ENCODE measurements at places on chromosomes 16 and 17. TPM values are rescaled to one million over a fixed set of nuclear protein-coding genes. Genes with fewer than 3 reads are reported as not detected.

The CA5A gene
- total RNA-seq = not detected

- H3K27me3 ChIP-seq = no peaks in the 10 kb centered on the region
- no peak for DNase-seq
- no peak overlapping the region for H3K27ac ChIP-seq
- H3K4me3 ChIP-seq = no peak overlapping the region
These were observed 49.6 kb downstream of the PITPNM3 start for GRCh38 chr17:6506679-6507231.

GRCh38 chr16:81817296-81817695 lies 38.2 kb downstream of the PLCG2 start:
- H3K27me3 ChIP-seq = no peaks in the 10 kb centered on the region
- no peaks in the 10 kb centered on the region for H3K36me3 ChIP-seq
- peaks cover 11% of the 10 kb centered on the region for H3K4me1 ChIP-seq
- DNase-seq = no peak
- H3K27ac ChIP-seq = no peak overlapping the region
- no peak overlapping the region for H3K4me3 ChIP-seq

- peaks cover 13% of the 10 kb centered on the region for H3K27me3 ChIP-seq
- no peaks in the 10 kb centered on the region for H3K36me3 ChIP-seq
- no peaks in the 10 kb centered on the region for H3K4me1 ChIP-seq
These were observed 10.4 kb downstream of the MEFV start for GRCh38 chr16:3246002-3246401.

- DNase-seq = no peak
- H3K4me1 ChIP-seq = peaks cover 28% of the 10 kb centered on the region
- H3K27ac ChIP-seq = no peak overlapping the region
- H3K36me3 ChIP-seq = peaks cover 2% of the 10 kb centered on the region
- no peaks in the 10 kb centered on the region for H3K27me3 ChIP-seq
- H3K4me3 ChIP-seq = no peak overlapping the region
These were observed 101.1 kb downstream of the MSI2 start for GRCh38 chr17:57357392-57357784.

Data from mesothelial cell of epicardium (in vitro differentiated cells).